ENCODE measurements at places on chromosomes 2 and 18.

- no peak for DNase-seq
These were observed 93.8 kb downstream of the LYPD6B start for GRCh38 chr2:149132339-149132738.

GRCh38 chr2:226151157-226151556 lies 648.5 kb downstream of the IRS1 start:
- no peak for DNase-seq

DNA sequence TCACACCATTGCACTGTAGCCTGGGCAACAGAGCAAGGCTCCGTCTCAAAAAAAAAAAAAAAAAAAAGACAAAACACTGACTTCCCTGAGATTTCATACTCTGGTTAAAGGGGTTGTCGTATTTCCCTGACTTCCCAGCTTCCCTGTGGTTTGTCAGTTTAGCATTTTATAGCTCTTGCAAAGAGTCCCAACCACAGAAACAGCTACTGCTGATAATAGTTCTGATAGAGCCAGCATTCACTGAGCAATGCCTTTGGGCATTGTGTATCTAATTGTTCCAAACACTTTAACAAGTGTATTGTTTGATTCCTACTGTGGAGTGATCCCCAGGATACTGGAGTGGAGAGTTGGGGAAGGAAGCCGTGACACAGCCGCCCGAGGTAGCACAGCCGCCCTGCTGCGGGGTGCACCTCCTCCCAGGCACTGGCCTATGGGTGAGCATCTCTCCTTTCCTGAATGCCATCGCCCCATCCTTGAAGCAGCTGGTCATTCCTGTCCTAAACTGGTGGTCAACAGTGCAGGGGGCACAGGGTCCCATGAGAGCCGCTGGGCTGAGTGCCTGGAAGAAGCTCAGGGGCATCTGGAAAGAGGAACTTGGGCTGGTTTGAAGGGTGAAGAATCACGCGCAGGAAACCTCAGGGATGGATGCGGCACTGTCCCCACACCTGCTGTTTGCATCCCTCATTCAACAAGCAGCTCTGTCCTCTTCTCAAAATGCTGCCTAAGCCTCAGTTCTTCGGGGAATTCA lies 81.0 kb upstream of the TMEM18 start:
- DNase-seq: no peak

DNA sequence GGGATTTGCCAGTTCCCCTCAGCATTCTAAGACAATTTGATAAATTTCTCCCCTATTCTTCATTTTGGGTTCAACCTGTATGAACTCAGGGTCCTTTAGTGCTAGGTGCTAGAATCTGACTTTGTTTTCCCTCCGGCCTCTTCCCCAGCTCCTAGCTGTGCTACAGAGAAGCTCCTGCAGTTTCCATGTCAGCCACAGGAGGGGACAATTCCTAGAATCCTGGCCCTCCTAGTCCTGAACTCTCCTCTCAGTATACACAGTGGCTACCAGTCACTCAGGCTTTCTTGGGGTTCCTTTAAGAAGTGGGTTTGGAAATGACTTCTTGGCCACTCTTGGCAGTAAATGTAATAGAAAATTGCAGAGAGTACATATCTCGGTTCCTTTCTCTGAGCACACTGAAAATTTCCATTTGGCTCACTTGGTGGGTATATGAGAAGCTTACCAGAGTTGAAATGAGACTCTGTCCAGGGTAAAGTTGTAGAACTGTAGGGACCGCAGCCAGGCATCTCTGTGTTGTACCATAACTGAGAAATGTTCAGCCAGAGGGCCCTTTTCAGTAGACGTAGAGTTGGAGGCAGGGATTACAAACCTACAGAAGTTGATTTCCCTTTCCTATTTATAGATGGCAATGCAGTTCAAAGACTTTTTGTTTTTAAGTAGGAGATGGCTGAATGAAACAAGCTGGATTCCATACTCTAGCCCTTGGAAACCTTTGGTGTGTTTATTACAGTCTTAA lies 5.0 kb upstream of the CHST10 start:
- peak; percentile 68 for DNase-seq

DNA sequence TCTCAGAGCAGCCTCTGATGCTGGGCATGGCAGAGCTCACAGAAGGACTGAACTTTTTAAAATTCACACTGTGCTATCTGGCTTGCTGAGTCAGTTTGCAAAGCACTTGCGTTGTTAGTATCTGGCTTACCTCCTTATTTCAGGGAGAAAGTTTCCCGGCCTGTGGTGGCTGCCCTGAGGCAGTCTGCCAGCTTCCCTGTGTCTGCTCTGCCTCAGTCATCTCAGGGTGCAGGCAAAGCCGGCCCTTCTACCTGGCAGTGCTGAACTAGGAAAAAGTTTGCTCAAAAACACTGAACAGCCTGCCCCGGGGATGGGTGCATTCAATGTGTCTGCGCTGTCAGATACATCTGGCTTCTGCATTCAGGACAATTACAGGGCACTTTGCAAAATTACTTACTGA lies 90.2 kb upstream of the UXS1 start:
- DNase-seq: no peak

DNA sequence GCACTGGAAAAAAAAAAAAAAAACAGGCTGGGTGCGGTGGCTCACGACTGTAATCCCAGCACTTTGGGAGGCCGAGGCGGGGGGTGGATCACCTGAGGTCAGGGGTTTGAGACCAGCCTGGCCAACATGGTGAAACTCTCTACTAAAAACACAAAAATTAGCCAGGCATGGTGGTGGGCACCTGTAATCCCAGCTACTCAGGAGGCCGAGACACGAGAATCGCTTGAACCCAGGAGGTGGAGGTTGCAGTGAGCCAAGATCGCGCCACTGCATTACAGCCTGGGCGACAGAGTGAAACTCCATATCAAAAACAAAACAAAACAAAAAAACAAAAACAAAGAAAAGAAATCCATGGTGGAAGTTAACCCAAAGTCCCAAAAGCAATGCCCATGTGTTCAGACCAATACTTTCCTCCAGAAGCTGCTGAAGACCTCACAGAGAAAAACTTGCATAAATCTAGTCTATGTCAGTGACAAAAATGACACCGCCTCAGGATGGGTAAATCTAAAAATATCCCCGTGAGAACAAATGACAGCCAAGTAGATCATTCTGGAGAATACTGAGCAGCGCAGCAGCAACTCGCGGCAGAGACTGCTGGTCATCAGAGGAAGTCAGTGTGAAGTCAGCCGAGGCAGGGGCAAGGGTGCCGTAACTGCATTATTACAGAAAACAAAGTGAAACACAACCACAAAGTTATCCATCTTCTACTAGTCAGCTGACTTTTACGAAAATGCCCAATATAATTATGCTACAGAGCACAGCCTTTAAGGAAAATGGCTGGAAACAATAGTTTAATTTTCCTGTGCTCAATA lies 41.0 kb downstream of the LPIN2 start:
- DNase-seq: no peak

DNA sequence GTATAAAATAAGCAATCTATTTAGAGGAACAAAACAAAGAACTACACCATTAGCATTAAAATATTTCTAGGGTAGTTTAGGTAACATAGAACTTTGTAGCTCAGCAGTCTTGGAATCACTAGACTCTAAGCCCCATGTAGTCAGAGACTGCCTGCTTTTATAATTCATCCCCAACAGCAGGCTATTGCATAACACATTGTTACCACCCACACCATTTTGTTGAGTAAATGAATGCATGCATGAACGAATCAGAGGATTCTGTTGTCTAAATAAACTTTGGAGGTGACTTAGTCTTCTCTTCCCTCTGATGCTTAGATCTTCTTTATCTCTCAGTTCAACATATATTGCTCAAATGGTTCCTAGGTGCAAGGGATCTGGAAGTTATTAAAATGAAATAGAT lies 167.6 kb upstream of the TNP1 start:
- no peak for DNase-seq

DNA sequence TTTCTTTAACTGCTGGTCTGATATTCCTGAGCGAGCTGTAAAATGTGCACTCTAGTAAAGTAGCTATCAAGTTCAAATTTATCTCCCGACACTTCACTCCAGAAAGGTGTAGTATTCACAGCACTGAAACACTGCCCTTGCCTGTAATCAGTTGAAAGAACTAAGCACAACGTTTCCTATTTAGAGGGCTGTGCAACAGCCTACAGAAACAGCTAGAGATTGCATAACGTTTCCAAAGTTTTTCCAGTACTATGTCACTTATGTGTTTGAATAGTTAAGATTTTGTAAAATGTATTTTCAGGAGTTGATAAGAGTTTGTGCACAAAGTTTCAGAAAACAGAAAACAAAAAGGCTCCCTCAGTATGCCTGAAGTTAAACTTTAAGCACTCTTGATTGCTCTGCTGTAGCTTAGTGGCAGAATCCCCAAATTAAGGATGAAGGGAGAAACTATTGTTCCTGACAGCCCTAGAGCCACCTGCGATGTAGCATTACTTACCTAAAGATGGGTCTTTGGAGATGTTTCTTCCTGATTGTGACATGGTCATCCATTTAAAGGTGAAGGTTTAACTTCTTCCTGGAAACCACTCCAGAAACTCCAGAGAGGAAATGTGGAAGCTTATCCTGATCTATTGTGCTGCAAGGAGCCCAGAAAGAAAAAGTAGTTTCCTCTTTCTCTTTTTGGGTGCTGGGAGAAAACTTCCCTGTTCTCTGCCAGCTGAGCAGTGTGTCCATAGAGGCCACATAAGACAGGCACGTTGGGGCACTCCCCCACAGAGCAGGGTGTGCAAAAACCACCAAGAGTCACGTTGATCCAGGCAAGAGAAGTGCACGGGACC lies 536 bp downstream of the PDE1A start:
- DNase-seq: peak; percentile 8

GRCh38 chr2:179645047-179645446 lies 216.4 kb downstream of the ZNF385B start:
- DNase-seq: no peak

DNA sequence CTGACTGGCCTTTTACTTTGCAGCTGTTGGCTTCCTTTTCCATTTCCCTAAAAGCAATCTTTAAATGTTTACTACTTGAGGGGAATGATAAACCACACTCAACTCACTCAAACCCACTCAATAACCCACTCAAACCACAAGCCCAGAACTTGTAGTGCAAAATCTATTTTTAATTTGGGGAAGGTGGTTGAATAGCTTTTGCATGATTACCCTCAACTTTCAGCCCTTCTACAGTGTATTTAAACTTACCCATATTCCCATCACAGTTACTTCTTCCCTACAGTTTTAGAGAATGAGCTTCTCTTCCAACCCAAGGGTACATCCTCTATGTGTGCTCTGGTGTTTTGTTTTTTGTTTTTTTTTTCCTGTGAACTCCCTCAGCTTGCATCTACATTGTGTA lies 636.1 kb downstream of the TDRD15 start:
- DNase-seq: no peak

DNA sequence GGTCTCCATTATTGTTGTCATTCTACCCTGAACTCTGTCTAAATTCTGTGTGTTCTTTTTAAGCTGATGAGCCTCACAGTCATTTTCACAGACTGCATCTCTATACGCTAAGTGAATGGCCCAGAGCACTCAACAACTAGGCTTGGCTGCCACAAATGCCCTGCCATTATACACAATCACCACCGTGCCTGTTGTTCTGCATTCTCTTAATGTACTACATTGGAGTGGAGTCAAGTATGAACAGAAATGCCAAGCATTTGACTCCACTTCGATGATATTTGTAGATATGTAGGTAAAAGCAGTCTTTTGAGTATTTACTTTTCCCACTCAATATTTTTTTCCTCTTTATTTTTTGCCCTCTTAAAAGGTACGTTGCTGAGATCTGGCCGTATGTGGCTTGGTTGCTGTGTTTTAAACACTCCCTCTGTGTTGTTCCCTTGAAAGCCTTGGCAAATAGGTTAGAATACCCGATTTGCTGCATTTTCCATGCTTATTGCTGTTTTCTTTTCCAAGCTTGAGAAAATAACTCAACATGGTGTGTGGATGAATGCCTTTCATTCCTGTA lies 36.2 kb upstream of the TMEFF2 start:
- DNase-seq: no peak

DNA sequence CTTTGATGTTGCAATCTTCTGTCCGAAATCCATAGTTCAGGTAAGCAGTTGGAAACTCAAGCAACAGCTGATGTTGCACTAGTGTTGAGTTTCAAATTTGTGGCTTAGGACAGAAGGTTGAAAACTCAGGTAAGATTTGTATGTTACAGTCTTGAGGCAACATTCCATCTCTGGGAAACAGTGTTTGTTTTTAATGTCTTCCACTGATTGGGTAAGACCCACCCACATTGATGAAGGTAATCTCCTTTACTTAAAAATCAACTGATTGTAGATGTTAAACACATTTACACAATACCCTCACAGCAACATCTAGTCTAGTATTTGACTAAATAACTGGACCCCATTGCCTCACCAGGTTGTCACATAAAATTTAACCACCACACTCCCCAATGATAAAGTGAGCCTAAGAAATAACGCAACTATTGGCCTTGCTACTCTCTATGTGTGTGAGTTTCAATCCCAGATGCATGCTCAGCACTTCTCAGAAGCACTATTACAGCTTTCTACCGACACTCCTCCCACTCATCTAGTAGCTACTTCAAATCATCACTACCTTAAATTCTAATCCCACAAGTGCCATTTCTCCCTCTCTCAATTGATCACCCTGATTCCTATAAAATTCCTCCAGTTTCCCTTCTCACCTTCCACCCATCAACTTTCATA lies 164.0 kb downstream of the MBD2 start:
- no peak for DNase-seq

GRCh38 chr2:112493858-112494648 lies 12.1 kb downstream of the TTL start:
- DNase-seq: no peak

DNA sequence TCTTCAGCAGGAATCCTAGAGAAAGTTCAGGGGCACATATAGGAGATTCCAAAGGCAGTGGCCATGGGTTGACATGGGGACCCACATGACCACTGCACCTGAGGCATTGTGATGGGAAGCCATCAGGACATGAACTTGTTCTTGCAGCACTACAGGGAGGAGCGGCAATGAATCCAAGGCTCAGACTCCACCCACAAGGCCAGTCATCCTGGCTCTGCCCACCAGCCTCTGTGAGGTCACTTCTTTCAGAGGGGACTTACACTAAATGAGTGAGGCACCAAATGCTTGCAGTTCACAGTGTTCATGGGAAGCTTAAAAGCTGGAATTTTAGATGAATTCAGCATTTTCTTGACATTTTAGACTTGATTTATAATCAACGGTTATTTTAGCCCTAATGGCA lies 254.2 kb downstream of the SETBP1 start:
- no peak for DNase-seq

DNA sequence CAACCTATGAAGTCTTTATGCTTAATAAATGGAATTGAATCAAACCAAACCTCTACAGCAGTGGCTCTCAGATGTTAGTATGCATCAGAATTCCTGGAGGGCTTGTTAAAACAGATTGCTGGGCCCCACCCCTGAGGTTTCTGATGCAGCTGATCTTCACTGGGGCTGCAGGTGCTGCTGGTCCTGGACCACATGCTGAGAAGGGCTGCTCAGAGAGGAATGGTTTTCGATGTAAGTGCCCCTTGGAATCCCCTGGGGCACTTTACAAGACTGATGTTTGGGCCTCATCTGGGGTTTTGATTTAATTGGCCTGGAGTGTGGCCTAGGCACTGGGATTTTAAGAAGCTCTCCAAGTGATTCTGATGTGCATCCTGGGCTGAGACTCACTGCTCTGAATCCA lies 403.8 kb upstream of the HS6ST1 start:
- no peak for DNase-seq

DNA sequence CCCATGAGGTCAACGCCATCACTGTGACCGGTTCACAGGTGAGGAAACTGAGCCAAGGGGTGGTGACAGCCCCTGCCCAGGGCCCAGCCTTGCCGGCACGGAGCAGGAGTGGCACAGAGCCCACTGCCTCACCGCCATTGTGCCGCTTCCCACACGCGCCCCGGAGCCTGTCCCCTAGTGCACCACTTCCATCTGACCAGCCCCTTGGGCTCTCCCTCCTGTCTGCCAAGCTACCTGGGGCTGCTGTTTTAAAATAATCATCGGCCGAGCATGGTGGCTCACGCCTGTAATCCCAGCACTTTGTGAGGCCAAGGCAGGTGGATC lies 49.7 kb upstream of the GLI2 start:
- DNase-seq: no peak
